ENCODE measurements at places on chromosomes 12 and 14.

DNA sequence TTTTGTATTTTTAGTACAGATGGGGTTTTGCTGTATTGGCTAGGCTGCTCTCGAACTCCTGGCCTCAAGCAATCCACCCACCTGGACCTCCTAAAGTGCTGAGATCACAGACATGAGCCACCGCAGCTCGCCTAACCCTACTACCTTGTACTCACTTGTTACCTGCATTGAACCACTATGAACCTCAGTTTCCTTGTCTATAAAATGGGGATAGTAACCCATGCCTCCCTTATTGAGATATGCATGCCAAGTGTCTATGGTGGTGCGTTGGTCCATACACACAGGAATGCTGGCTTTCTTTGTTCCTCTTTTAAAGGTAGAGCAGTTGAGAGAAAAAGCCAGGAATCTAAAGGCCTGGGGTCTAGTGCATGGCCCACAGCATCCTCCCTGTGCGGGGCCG, 40.9 kb downstream of the KDM2B start:
- no peak for DNase-seq

DNA sequence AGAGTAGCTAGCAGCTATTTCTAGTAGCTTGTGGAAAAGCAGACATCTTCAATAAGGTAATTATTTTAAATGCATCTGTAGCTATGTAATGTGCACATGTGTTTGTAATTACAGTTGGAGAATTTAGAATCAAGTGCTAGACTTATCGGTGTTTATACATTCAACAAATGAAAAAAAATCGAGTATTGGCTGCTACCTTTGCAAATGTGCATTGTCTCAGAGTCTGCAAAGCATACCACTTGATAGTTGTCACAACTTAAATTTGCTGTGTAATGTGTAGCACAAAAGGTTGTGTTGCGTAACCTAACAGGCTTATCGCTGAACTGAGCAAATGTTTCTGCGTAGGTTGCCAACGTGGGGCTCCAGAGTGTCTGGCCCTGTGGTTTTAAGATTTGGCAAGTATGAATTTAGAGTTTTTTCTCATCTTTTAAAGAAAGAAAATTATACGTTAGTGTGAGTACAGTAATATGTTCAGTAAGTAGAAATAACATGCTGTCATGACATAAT, 44.3 kb downstream of the TMTC2 start:
- DNase-seq: no peak

DNA sequence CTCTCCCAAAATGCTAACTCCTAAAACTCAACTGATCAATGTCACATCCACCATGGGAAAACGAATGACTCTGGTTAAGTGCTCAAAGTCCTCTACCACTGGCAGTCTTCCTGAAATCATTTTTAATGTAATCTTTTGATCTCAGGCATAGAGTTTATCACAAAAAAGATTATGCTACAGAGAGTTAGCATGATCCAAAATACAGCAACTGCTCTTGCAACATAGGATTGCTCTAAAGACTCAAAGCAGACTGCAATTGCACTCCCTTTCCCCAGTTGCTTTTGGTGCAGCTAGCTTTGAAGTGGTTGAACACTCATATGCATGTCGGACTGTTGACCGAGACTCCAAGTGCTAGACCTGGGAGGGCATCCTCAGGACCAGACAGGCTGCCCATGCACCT, 109.3 kb downstream of the C12orf42 start:
- no peak for DNase-seq

DNA sequence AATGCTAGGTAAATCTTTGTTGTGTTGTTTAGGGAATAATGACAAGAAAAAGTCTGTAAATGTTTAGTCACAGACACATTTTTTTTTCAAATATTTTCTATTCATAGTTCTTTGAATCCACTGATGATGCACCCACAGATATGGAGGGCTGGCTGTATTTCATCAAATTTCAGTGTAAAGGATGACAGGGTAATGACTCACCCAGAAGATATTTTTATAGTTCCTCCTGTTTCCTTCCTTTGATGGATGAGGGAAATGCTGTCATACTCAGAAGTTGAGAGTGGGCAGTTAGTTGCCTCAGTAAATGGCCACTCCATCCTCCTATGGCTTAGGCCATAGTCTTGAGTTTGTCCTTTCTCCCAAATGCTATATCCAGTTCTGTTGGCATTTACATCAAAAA, 76.9 kb upstream of the REP15 start:
- no peak for DNase-seq

DNA sequence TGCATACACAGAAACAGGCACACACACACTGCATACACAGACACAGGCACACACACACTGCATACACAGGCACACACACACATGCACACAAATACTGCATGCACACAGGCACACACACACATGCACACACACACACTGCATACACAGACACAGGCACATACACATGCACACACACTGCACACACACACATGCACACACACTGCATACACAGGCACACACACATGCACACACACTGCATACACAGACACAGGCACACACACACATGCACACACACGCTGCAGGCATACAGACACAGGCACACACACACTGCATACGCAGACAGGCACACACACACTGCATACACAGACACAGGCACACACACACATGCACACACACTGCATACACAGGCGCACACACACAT, 32.7 kb upstream of the BTBD6 start:
- no peak for DNase-seq
